ENCODE measurements at places on chromosomes 2 and 18. TPM values are rescaled to one million over a fixed set of nuclear protein-coding genes. Genes with fewer than 3 reads are reported as not detected.

DNA sequence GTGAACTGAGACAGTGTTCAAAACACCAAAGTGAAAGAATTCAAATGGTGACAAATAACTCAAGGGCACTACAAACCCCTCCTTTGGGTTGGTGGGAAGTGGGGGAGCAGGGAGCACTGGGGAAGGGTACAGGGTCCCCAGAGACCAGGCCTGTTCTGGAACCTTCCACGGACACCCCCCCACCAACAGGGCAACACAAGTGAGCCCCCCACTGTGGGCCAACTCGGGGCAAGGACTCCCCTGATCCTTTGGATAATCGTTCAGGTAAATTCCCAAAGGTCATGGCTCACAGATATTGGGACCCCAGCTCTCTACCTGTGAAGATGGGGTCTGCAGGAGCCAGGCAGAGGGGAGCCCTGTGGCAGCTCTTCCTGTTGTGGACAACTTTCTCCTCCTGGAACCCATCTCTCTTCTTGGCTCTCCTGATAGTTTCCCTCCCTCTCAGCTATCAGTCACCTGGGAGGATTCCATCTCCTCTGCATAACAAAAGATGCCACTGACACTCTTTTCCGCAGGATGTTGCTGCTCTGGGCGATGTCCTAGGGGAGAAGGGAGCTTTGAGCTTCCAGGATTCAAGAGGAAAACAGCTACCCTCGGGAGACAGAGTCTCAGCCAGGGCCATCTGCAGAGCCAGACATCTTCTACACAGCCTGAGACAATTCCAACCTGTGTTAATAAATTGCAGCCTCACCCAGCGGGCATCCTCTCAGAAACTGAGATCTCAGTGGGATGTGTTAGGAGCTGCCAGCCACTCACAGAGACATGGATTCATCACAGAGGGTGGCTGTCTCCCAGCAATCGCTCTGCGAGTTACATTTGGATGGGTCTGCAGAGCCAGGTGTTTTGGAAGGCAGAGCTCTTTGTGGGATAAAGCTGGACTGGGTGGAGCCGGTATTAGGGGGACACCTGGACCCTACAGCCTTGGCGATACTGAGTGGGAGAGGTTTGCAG lies 35.4 kb downstream of the MBP start:
- peaks cover 2% of the 10 kb centered on the region for H3K27me3 ChIP-seq
- no peaks in the 10 kb centered on the region for H3K36me3 ChIP-seq
- H3K4me1 ChIP-seq, result peaks cover 77% of the 10 kb centered on the region
- H3K27ac ChIP-seq, result peak overlapping the region; percentile 49
- H3K4me3 ChIP-seq, result no peak overlapping the region

CFAP221 gene
- total RNA-seq, result 4.5 TPM

DNA sequence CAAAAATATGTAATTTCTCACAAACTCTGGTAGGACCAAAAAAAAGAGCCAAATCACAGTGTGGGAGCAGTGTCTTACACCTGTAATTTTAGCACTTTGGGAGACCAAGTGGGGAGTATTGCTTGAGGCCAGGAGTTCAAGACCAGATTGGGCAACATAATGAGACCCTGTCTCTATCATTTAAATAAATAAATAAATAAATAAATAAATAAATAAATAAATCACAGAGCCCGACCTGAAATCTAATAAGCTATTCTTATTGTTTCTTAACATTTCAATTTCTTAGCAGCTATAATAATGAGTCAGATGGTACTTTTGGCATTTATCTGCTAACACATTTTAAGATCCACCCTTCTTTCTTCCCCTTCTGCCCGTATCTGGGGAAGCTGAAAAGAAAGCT lies 1229.6 kb downstream of the SUCLG1 start:
- no peaks in the 10 kb centered on the region for H3K36me3 ChIP-seq
- H3K4me1 ChIP-seq, result peaks cover 5% of the 10 kb centered on the region
- no peak for DNase-seq
- no peak overlapping the region for H3K27ac ChIP-seq

- H3K4me1 ChIP-seq, result no peaks in the 10 kb centered on the region
- H3K4me3 ChIP-seq, result no peak overlapping the region
- H3K27ac ChIP-seq, result no peak overlapping the region
- no peaks in the 10 kb centered on the region for H3K27me3 ChIP-seq
These were observed 170.1 kb upstream of the KYNU start for GRCh38 chr2:142707318-142707717.

DNA sequence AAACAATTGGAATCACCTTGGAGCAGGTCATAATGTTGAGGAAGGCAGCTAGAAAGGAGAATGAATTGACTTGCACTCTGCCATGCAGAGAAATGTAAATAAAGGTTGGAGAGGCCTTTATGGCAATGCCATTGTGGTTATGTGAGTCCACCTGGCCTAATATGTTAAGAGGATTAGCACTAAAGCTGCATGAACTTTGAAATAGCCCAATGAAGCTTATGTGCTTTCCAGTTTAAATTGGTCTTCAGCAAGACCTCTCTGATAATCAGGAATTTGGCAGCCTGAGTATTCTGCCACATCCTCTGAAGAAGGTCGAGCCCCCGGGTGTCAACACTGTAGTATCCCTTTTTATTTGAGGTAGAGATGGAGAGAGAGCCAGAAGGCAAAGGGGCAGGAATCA lies 464.9 kb downstream of the CDH2 start:
- no peak for DNase-seq
- peaks cover 7% of the 10 kb centered on the region for H3K36me3 ChIP-seq
- H3K4me1 ChIP-seq, result peaks cover 25% of the 10 kb centered on the region
- H3K27me3 ChIP-seq, result no peaks in the 10 kb centered on the region
- H3K4me3 ChIP-seq, result no peak overlapping the region

DNA sequence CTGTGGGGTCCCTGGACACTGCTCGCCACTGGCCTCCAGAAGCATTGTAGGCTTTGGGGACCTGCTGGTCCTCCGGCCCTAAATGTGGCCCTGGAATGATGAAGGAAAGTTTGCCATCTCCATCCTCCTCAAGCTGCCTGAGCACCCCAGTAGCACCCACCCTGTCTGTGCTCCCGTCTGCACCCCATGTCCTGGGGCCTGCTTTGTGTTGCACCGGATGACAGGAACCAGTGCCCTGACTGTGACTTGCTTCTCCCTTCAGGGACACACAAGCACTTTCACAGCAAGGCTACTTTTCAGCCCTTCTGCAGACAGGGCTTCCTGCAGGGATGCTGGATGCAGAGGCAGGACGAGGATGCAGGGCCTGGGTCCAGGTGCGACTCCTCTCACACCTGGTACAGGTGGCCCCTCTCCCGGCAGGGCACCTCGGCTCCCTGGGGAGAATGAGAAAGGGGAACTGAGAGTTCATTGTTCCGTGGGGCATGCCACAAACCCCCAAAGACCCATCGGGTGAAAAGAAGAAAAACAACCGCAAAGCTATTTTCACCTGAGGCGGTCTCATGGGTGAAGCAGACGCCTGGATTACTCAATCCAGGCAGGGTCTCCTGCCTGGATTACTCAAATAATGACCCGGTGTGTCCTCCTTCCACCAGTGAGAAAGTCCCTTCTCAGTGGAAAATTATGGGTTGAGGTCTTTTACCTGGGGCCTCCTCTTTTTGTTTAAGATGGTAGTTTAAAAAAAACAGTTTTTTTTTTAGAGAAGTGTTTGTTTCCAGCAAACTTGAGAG lies 74.9 kb downstream of the LONRF2 start:
- peaks cover 27% of the 10 kb centered on the region for H3K27me3 ChIP-seq
- no peak for DNase-seq
- H3K27ac ChIP-seq, result no peak overlapping the region
- H3K4me1 ChIP-seq, result peaks cover 2% of the 10 kb centered on the region
- H3K4me3 ChIP-seq, result no peak overlapping the region

SMARCAL1 gene
- 33.0 TPM for total RNA-seq

IFIH1 gene
- total RNA-seq, result 9.3 TPM

CTAGE1 gene
- total RNA-seq, result 0.07 TPM

DNA sequence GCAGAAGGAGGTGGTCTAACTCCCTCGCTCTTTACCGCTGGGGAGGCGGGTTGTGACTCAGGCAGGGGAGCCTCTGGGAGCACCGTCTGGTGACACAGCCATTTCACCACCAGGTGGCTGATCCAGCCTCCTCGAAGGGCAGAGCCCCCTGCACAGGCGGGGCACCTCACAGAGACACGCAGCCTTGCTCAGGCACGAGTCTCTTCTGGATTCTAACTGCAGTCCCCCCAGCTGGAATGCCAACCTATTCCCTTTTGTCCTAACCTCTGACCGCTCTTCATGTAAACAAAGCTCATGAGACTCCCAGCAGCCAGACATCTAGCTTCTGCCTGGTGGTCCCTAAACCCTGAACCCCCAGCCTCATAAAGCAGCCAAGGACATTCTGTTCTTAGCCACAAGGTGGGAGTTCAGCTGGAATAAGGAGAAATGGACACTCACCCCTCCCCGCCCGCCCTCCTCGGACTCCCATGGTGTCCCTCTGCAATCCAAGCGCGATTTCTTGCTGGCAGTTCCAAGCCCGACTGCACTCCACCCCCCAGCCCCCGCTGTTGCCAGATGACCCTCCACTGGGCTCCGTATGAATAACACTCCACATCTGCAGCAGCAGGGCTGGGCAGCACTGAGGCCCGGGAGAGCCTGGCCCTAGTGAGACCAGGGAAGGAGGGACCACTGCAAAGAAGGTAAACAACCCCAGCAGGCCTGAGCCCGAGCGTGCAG lies 84.3 kb downstream of the TNS1 start:
- no peak for DNase-seq
- H3K4me3 ChIP-seq, result no peak overlapping the region
- H3K27ac ChIP-seq, result peak overlapping the region; percentile 56
- H3K27me3 ChIP-seq, result no peaks in the 10 kb centered on the region
- peaks cover 6% of the 10 kb centered on the region for H3K36me3 ChIP-seq

GRCh38 chr18:10130606-10131005 lies 216.8 kb downstream of the VAPA start:
- H3K27ac ChIP-seq, result peak overlapping the region; percentile 70
- peaks cover 62% of the 10 kb centered on the region for H3K4me1 ChIP-seq
- no peaks in the 10 kb centered on the region for H3K36me3 ChIP-seq
- no peak overlapping the region for H3K4me3 ChIP-seq
- DNase-seq, result no peak

GRCh38 chr2:23603156-23603555 lies 218.2 kb downstream of the KLHL29 start:
- H3K36me3 ChIP-seq, result no peaks in the 10 kb centered on the region
- no peak overlapping the region for H3K27ac ChIP-seq
- H3K27me3 ChIP-seq, result no peaks in the 10 kb centered on the region
- no peak for DNase-seq

DNA sequence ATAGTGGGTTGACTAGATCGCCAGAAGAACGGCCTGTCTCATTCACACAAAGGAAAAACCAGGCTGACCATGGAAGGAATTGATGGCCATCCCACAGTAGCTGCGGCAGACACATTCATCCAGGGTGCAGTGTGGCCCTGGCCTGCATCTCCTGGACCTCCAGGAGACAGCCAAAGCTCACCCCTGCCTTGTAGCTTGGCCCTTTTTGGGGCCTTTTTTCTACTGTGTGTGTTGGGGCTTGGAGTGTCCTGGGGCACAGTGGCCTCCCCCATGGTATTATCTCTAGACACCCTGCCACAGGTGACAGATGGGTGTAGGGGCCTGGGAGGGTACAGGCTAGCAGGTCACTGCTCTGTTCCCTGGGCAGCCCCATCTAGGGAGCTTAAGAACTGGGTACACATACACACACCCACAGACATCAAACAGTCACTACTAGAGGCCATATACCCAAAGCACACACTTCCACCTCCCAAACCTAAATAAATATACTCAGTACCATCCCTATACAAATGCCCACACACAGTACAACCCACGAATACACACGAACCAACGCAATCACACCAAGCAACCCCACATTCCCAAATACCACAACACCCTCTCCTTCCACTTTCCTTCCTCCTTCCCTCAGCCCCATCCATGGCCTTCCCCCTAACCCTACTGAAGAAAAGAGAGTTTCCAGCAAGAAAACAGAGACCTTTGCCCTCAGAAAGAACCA lies 8.6 kb downstream of the EN1 start:
- H3K27me3 ChIP-seq, result peaks cover 89% of the 10 kb centered on the region
- no peak overlapping the region for H3K27ac ChIP-seq
- H3K4me1 ChIP-seq, result peaks cover 57% of the 10 kb centered on the region
- H3K36me3 ChIP-seq, result peaks cover 21% of the 10 kb centered on the region

- H3K27ac ChIP-seq, result no peak overlapping the region
- H3K27me3 ChIP-seq, result no peaks in the 10 kb centered on the region
- no peaks in the 10 kb centered on the region for H3K36me3 ChIP-seq
- peaks cover 15% of the 10 kb centered on the region for H3K4me1 ChIP-seq
- DNase-seq, result no peak
- no peak overlapping the region for H3K4me3 ChIP-seq
These were observed 59.1 kb downstream of the DDX1 start for GRCh38 chr2:15650616-15651366.

- H3K4me3 ChIP-seq, result no peak overlapping the region
- H3K27me3 ChIP-seq, result no peaks in the 10 kb centered on the region
- H3K36me3 ChIP-seq, result peaks cover 3% of the 10 kb centered on the region
- H3K27ac ChIP-seq, result peak overlapping the region; percentile 13
- DNase-seq, result no peak
These were observed 299.8 kb downstream of the TCF4 start for GRCh38 chr18:55287935-55288868.

NBAS gene
- 52.9 TPM for total RNA-seq

- H3K27ac ChIP-seq, result no peak overlapping the region
- no peak overlapping the region for H3K4me3 ChIP-seq
- H3K36me3 ChIP-seq, result no peaks in the 10 kb centered on the region
- no peaks in the 10 kb centered on the region for H3K27me3 ChIP-seq
These were observed 129.1 kb downstream of the ANKRD44 start for GRCh38 chr2:197181491-197181890.

DNA sequence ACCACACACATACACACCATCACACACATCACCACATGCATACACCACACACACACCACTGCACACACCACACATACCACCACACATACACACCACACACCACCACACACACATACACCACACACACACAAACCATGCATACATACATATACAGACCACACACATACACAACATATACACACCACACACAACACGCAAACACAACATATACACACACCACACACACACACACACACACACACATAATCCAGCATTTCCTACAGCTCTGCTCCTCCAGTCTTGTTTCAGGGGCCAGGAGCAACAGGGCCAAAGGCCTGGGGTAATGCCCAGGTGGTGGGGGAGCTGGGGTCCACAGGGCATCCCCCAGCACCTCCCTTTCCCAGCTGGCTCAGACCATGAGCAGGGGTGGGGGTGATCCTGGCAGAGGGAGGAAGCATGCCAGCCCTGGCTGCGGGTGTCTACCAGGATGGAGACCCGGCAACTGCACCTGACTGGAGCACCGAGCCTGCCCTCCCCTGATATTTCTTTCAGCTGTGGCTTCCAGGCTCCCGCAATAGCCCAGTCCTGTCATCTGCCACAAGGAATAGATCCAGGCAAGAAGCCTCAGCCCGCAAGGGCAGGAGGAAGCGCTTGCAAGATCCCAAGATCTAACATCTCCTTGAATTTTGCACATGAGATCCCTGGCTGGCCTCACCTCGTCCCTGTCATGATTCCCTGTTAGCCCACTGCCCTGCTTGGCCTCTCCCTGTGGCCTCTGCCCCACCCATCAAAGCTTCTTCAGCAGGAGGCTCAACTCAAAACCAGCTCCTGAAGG lies 196.9 kb downstream of the TNS1 start:
- peaks cover 5% of the 10 kb centered on the region for H3K4me1 ChIP-seq
- H3K36me3 ChIP-seq, result peaks cover 36% of the 10 kb centered on the region
- H3K27me3 ChIP-seq, result no peaks in the 10 kb centered on the region
- H3K27ac ChIP-seq, result peak overlapping the region; percentile 39
- DNase-seq, result no peak

Data from mesothelial cell of epicardium (in vitro differentiated cells).